Right ventricle myocardium inferior (tissue), 1 donor: ENCODE measurements at places on chromosomes 13 and 19. TPM values are rescaled to one million over a fixed set of nuclear protein-coding genes. Genes with fewer than 3 reads are reported as not detected.

- peak; percentile 77 for DNase-seq
Measured at GRCh38 chr19:42252365-42253244, 2.3 kb downstream of the ERF start.

- DNase-seq: peak; percentile 54
Measured at GRCh38 chr19:17873786-17874757, 2.3 kb downstream of the SLC5A5 start.

DNA sequence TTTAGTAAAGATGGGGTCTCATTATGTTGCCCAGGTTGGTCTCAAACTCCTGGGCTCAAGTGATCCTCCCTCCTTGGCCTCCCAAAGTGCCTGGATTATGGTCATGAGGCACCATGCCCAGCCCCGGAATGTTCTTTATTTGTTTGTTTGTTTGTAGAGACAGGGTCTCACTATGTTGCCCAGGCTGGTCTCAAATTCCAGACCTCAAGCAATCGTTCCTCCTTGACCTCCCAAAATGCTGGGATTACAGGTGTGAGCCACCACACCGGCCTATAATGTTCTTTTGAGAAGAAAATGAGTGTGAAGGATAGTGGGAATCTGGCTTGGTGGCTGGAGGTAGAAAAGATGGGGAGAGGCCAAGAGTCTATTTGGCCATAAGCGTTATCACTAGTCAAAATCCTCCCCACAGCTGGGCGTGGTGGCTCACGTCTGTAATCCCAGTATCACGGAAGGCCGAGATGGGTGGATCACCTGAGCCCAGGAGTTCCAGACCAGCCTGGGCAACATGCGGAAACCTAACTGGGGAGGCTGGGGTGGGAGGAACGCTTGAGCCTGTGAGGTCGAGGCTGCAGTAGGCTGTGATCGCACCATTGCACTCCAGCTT lies 5.2 kb upstream of the BBC3 start:
- DNase-seq: no peak

DNA sequence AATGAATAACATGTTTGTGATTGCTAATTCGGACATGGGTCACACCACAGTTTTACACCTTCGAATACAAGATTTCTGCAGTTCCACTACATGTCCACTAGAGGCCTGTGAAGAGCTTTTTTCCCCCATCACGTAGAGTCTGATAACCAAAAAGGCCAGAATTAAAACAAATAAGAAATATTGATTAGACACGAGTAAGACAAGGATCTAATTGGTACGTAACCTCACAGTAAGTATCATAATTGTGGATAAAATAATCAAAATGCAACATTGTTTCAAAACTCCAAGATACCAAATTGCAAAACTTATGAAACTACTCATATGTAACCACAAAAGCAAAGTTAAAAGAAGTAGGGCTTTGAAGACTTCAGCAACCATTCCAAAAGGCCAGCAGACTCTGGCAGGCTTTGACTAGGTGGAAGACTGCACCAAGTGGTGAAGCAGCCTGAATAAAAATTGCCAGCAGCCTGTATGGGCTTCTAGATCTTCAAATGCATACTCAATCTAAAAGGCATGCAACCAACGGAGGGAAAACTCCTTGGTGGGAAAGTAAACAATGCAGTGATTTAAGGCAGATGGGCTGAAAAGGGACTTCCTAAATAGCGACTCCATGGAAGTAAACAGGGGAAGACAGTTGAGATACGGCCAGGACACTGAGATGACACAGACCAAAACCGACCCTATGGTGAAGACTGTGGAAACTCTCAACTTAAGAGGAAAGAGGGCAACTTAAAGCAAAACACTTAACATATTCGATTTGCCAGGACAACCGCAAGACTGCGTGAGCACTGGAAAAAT lies 56.7 kb downstream of the STARD13 start:
- no peak for DNase-seq

DNA sequence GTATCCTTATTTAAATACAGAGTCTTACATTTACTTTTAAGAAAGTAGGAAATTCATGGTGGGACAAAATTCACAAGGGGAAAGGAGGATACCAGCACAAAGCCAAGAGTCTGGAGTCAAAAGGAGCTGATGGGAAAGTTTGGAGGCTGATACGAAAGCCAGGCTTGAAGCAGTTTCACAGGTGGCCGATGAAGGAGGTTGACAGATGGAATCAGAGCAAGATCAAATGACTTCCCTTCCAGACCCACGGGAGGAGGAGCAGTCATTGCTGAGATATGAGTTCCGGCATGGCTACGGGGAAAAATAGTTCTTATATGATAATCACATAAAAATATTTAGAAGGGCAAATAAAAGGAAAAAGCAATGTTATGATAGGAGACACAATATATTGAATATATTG lies 65.0 kb downstream of the DGKH start:
- no peak for DNase-seq

GRCh38 chr13:24911133-24911908 lies 147.4 kb downstream of the RNF17 start:
- no peak for DNase-seq

GRCh38 chr19:47074621-47075020 lies 26.2 kb upstream of the TMEM160 start:
- DNase-seq: no peak

The CGB5 gene
- total RNA-seq: not detected

The ARHGAP33 gene
- total RNA-seq: 4.2 TPM

DNA sequence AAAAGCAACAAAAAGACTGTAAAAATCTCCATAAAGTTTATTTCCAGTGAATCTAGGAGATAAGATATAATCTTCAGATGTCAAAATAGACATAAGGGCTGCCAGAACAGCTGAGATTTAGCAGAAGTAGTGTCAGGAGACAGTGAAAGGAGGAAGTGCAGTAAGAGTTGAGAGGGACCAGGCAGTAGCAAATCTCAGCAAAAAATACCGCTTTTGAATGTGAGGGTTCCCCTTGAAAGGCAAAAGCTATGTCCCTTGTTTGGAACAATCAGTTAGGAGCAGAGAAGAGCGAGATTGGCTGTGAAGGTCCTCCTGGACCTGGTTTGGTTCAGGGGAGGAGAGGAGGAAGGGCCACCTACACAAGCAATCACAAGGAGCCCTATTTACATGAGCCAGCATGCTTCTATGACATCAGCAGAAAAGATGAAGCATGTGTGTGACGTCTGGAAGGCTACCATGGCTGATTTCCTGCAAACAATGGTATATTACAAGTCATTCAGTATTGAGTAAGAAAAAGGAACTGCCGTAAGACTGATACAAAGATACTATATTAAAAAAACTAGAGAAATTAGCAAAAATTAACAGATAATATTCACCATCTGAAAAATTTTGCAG lies 98.9 kb upstream of the SIAH3 start:
- DNase-seq: no peak

The ZNF792 gene
- 3.0 TPM for total RNA-seq

DNA sequence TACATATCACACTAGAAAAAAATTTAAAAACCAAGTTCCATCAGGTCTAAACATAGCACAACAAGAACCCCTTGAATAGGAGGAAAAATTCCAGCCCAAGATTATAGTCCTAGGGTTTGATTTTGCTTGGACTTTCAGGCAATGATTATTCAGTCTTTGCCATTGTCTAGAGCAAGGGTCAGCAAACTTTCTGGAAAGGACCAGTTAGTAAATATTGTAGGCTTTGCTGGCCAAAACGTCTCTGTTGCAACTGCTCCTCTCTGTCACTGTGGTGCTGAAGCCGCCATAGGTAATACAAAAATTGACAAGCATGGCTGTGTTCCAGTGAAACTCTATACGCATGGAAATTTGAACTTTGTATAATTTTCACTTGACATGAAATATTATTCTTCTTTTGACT lies 95.5 kb upstream of the UBAC2 start:
- DNase-seq: no peak

The SIAH3 gene
- total RNA-seq: 0.05 TPM

DNA sequence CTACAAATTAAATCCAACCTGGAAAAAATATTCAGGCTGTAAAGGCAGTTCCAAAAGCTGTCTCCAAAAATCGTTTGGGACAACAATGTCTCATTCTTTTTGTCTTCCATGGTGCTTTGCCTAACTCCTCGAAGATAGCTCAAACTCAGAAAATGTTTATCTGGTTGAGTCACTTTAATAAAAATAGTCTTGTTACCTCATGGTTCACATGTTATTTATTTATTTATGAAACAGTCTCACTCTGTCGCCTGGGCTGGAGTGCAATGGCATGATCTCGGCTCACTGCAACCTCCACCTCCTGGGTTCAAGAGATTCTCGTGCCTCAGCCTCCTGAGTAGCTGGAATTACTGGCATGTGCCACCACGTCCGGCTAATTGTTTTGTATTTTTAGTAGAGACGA lies 4.9 kb upstream of the BRD4 start:
- DNase-seq: no peak

DNA sequence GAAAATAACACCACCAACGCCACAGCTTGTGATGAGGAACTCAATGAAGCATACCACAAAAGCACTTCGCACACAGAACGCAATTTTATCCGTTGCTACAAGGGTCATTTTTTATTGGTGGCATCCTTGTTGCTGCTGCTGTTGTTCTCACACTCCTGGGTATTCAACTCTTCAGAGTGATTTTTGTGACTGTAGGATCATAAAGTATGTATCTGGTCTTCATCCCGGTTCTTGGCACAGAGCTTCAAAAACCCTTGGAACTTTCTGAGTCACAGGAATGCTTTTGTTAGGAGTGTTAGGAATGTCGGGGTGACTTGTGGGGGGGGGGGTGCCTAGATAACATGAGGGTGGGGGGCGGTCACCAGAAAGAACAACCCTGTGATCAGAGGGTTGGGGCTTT lies 108.4 kb downstream of the ZNF557 start:
- no peak for DNase-seq

DNA sequence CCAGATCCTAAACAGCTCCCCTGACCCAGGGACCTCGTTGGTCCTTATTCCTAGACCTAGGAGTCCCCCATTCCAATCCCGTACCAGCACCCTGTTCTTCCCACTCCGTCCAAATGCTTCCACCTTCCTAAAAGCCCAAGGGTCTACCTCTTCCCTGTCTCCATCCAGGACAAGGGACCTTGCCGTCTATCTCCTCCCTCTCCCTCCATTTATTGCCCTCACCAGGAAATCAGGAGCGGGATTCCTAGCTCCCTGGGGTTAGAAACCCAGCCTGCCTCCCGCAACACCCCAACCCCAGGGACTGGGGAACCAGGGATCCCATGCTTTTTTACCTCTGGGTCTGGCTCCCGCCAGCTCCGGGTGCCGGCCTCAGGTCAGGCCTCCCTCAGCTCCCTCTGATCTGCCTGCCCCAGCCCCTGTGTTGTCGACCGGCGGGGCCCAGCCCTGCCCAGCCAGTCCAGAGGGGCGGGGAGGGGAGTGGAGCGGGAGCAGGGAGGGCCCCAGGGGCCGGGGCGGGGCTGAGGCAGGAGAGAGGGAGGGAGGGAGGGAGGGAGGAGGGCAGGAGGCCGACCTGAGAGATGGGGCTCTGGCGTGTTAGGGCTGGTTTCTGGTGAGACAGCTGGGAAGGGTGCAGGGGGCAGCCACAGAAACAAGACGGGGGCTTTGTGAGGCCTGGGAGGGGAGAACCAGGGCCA lies at the start of gene B3GNT8:
Gene B3GNT8 (minus strand): TSS at position 423 of the 695 bp plus-strand sequence. CDS start 596 bp downstream, outside the sequence.
- peak; percentile 95 for DNase-seq

GRCh38 chr19:23887642-23888041 lies 27.0 kb upstream of the ZNF726 start:
- no peak for DNase-seq

DNA sequence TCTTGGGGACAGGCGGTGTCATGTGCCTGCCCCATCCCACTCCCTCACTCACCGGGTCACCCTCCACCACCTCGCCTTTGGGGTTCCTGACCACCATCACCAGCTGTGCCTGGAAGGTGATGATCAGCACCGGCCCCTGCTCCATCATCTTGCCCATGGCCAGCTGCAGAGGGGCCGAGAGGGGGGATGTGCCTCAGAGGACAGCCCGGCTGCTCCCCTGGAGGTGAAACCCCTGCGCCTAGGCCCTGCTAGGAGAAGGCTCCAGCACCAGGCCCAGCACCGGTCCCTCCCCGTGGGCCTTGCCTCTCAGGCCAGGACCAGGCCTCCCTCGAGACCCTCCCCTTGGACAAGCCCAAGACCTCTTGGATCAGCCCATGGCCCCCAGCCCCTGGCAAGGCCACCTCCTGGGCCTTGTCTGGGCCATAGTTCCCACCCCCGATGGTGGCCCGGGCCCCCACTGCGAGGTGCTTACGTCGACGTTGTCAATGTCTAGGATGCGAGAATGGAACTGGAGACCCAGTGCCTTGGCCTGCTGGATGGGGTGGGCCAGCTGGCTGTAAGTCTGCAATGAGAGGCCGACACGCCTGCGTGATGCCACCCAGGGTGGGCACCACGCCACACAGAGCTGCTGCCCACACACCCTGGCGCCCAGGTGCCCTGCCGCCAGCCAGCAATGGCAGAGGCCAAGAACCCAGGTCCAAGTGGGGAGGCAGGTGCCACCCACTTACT lies 1.8 kb upstream of the CTXN1 start:
- no peak for DNase-seq

DNA sequence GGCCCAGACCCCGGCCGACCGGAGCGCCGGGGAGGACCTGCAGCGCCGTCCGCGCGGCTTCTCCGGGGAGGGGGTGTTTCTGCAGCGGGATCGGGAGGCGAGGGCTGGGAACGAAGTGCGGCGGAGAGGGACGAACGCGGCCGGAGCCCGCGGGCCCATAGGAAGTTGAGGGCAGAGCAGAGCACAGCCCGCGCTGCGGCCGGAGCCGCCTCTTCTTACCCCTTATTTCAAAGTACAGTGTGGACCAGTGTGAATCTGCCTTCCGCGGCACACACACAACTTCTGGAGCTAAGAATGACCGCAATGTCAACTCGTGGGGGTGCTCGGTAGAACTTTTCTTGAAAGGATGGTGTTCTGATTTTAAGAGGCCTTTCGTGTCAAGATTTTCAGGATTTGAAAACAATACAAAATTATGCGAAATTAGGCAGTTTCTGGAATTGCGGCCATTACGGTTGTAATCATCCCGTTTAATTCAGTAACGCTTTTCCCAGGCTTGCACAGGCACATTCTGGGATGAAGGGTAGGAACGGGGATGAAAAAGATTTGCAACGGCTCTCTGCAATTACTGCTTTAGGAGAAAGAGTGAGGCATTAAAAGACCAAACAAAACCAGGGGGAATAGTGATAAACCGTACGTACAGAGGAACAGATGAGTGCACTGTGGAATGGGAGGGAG lies 821 bp downstream of the TDRD3 start:
- DNase-seq: peak; percentile 81

The GAPDHS gene
- total RNA-seq: not detected

GRCh38 chr19:19083413-19084178 lies 19.8 kb downstream of the SLC25A42 start:
- DNase-seq: peak; percentile 72
